ENCODE measurements at places on chromosomes 12 and 14.

DNA sequence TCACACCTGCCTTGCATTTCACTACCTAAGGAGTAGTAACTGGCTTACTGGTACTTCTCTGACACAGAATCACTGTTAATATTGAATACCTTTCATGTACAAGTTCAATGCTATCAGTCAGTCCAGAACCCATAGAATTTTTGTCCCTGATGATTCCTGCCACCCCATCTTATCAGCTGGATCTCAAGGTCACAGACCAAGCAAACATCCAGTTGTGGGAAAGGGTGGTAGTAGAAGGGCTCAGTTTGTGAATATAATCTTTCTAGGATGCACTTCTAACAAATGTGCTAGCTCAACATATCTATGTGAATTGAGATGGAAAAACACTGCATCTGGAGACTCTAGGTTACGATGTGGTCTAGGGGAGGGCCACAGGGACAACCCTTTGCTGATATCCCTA is 14.1 kb downstream of the PPP1CC start:
- DNase-seq = no peak

- DNase-seq = no peak
Measured at GRCh38 chr12:105882404-105882803, 256.4 kb downstream of the NUAK1 start.

DNA sequence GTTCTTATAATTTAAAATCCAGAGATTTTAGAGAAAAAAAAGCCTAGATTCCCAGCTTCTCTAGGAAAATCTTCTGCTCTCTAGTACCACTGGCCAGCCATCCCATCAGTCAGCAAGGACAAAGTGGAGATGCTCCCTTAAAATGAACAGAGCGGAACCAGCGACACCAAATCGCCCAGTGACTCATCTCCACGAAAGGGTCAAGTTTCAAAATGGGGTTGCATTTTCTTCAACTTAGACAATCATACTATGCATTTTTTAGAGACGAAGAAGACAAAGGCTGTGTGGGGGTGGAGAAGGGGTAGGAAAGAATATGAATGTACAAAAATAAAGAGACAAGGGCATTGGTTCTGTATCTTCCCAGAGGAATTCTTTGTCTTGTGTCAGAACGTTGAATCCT is 212.0 kb downstream of the SLC15A4 start:
- no peak for DNase-seq

- DNase-seq = no peak
Measured at GRCh38 chr12:105880824-105881388, 257.8 kb downstream of the NUAK1 start.

- DNase-seq = no peak
Measured at GRCh38 chr12:92740411-92740810, 37.6 kb downstream of the PLEKHG7 start.

DNA sequence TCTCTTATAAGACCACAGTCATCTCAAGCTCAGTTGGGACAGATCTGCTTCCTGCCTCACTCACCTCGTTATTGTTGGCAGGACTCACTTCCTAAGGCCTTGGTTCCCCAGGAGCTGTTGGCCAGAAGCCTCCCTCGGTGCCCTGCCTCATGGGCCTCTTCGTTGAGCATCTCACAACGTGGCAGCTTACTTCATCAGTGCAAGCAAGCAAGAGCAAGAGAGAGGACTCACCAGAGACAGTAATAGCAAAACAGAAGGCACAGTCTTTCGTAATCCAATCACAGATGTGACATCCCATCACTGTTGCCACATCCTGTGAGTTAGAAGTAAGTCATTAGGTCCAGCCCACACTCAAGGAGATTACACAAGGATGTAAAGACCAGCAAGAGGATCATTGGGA is 5.1 kb upstream of the NUMB start:
- DNase-seq = no peak

DNA sequence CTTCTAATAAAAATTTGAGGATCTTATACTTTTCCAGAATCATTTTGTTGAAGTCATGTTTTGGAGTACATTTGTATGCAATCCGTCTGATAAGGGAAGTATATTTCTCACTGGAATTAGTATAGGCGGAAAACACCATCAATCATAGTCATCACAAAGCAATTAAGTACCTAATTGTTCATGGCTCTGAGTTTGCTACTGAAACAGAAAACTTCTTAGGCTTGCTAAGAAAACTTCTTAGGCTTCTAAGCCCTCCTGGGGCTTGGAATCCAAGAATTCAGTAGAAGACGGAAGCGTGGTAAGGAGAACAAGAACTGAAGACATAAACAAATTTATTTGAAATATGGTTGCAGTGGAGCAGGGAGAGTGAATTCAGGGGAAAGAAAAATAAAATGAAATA is 636.3 kb downstream of the DIO2 start:
- DNase-seq = no peak

DNA sequence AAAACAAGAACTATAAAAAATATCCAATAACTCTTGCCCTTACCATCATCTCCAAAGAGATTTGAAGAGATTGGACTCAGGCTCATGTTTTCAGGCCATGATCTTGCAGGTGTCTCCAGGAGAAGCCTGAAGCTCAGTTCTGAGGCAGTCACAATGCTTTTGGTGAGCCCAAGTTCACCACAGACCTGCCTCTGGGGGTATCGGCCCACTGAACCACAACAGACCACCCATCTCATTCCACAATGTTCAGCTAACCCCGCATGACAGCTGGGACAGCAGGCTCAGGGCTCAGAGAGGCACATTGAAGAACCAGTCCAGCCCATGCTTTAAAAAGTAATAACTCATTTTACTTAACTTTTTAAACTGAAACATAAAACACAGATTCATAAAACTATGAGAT is 28.3 kb upstream of the APOLD1 start:
- no peak for DNase-seq

GRCh38 chr12:53600490-53601295 is 25.5 kb downstream of the ATF7 start:
- DNase-seq = no peak

DNA sequence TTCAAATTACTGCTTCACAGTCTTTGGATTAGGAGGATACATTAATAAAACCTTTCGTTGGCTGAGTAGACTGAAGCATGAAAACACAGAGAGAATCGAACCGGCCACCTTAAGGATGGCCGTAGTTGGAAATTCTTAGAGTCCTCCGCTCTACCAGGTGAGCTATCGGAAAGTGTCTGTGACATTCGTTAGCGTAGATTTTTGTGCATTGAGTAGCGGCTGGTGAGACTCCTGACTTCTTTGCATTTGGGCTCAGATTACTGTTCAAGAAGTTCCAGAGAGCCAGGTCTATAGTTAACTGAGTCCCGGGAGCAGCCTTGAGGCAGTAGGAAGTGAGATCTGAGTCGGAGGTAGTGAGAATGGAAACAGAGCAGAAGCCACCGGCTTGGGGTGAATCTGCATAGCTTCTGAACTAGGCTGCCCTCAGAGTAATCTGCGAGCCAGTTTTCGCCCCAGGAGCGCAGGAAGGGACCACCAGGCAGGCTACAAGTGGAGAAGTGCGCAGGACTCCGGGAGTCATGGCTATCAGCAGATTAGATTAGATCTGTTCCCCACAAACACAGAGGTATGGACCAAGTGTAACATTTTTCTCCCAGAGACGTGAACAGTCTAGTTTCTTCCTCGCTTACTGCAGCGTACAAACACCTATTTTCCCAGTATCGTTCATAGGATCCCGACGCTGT is 11.0 kb downstream of the OR6S1 start:
- DNase-seq = no peak

GRCh38 chr12:75665216-75665615 is 153.8 kb upstream of the KRR1 start:
- DNase-seq = no peak

GRCh38 chr14:91173221-91173670 is 59.4 kb downstream of the DGLUCY start:
- DNase-seq = peak; percentile 62

- no peak for DNase-seq
Measured at GRCh38 chr14:106315436-106315835, 789.1 kb downstream of the TMEM121 start.

DNA sequence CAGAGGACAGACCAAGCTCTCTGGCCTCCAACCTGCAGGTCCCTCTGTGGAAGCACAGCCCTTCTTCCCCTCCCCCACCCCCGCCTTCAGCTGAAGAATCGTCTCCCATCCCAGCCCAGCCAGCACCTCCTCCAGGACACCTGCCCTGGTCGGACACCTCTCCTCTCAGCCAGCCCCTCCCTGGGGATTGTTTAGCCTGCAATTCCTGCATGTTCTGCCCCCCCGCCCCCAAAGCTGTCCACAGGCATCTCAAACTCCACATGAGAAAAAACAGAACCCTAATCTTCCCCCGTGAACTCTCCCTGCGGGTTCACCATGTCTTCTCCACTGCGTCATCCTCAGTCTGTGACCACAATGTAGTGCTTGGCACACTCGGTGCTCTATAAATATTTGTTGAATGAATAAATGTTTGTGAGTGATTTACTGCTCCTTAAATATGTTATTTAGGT is 24.1 kb downstream of the PRIMA1 start:
- no peak for DNase-seq

DNA sequence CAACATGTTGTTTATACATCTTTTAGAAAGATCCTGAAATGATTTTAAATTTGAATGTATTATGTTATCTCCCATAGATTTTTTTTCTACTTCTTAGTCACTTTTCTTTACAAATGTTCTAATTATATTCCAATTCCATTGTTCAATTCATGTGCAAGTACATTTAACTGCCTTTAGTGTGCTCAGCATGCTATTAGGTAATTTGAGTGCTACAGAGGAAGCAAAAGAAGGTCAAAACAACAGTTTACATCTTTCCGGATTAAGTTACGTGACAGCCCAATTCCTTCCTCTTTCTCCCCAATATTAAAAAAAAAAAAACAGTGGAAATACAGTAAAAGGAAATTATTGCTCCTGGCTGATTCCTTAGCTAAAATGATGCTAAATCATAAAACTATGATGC is 98.3 kb downstream of the RTN1 start:
- no peak for DNase-seq

- DNase-seq = no peak
Measured at GRCh38 chr12:128976120-128976738, 123.0 kb downstream of the GLT1D1 start.

DNA sequence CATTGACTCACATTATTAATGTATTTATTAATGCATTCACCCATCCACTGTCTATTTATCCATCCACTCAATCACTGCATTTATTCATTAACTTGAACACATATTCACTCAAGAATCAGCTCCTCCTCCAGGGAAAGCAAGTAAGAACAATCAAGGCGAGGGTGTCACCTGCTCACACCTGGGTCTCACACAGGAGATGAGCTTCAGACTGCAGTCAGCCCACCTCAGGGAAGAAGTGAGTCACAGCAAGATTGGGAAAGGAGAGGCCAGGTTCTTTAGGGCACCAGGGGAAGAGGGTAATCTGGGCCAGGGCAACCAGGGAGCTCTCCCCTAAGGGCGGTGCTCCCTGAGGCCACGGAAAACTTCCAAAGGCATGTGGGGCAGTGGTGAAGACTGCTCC is 367.3 kb downstream of the BCL11B start:
- DNase-seq = no peak

DNA sequence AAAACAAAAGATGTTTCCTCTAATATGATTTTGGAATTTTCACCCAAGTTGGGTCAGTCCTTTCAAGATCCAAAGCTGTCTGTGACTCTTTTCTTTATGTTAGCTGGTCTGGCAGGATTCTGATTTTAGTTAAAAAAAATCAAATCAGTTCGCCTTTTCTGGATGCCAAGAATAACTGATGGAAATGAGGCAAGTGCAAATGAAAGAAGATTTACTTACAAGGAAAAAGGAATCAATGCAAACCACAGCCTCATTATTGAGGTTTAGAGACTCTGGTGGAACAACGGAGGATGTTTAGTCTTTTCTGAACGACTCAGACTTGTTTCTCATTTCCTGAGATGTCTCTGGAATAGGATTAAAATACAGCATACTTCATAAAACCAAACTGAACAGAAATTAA is 117.0 kb upstream of the DYRK2 start:
- no peak for DNase-seq

DNA sequence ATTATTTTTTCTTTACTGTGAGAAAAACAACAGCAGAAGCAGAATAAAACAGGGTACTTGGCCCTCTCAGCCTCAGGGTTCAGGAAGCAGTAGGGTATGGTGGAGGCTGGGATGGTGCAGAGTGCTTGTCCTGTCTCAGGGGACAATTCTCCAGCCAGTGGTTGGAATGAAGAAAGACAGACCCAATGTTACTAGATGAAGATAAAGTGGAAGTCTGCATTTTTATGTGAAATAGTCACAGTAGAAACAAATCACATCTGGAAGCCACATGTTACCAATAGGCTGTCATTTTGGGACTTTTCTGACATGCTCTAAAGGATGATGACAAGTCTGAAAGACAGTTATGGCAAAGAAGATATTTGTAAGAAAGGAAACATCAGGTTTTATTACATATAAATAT is 32.3 kb downstream of the PROX2 start:
- DNase-seq = no peak

DNA sequence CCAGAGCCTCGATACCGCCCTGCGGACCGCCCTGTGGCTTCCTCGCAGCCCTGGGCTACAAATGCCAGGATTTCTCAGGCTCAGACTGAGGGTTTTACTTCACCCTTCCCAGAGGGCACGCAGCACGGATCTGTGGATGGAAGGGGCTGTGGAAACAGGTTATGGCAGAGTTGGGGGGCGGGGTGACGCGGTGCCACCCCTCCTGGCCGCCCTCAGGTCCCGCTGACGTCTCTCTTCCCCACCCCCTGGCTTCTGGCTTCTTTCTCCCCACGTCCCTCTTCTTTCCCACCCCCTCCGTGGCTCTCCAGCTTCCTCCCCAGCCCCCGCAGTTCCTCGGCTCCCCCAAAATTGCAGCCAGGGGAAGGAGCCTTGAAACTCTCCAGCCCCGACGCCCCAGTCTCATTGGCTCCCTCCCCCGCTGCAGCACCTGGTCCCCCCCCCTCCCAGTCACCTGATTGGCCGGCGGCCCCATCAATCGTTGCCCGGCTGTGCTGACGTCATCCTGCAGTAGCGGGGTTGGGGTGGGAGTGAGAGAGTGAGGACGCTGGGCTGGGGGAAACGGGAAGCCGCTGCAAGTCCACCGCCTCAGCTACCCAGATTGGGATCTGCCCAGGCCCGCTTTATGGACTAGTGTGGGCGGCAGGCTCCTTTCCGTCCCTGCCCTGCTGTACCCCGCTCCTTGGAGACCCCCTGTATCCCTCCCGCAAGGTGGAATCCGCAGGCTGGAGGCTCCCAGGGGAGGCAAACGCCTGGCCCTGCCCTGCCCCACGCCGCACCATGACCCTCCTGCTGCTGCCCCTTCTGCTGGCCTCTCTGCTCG is at the start of gene CLSTN3:
TSS of gene CLSTN3 (plus strand) at position 500 of the 820 bp plus-strand sequence. CDS start at position 778, 278 bp downstream.
- peak; percentile 69 for DNase-seq

DNA sequence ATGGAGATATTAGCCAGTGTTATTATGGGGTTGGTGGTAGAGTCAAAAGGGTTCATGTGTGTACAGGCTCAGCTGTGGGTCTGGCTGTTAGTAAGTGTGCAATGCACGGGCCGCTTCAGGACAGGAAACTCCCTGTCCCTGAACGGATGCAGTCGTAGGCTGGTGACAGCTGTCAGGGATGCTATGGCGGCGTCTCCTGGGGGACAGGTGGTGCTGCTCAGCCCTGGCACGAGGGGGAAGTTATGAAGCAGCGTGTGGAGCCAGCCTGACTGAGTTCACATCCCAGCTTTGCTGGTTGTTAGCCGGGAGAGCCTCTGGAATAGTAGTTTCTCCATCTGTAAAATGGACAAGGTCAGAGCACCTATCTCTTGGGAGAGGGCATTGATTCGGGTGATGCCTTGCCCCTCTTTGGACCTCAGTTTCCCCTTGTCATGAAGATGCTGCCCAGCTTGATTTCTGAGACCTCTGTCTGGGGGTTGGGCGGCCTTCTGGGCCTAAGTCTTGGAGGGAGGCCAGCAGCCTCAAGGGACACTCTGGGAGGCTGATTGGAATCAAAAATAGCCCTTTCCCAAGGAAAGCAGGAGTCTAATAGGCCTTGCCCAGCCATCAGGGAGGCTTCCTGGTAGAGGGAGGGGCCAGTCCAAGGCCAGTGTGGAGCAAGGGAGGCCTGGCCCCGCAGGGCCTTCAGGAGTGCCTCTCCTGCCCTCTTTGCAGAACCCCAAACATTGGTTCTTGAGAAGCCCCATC is 7.1 kb downstream of the ASB2 start:
- no peak for DNase-seq

All from stimulated activated CD4-positive, alpha-beta T cell treated with anti-CD3 and anti-CD28 coated beads, Interleukin-1b, Interleukin-23, amount 100 ng/mL, for 1 hour (primary cell).